NCI-H1417 treated with DMSO at 0.1 percent for 48 hours (cell line): ENCODE measurements at places on chromosomes 2 and 18.

DNA sequence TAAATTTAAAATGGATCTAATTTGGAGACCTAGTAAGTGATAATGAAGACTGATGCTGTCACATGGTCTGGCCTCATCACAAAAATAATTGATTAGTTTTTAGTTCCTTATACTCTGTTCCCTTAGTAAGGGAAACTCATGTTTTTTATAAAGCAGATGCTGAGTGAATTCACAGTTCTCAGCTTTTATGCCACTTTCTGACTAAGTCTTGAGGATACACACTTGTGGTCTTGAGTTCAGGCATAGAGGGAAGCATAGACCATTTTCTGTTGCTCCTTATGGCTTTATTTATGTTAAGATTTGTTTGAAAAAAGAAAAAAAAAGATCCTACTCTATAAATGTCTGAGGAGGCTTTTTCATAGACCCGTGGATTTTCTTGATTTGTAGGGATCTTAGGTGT is 91.1 kb downstream of the MAP4K4 start:
- DNase-seq, result no peak

DNA sequence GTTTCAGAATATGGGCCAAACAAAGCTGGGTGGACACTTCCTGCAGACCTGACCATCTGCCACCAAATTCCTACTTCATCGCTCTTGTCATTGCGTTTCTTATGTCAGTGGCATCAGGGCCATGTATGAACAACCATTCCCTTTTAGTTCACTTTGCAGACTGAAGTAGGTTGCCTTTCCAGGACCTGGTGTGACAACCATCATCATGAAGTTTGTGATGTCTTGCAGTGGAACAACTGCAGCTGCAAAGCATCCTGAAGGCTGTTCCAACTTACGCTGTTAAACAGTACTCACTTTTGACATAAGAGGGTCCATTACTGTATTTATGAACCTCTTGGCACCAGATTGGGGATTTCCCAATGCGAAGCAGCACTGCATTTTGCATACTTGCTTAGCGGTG is 511.6 kb downstream of the ARHGAP15 start:
- no peak for DNase-seq

GRCh38 chr18:54690198-54690597 is 99.2 kb downstream of the DYNAP start:
- DNase-seq, result no peak

DNA sequence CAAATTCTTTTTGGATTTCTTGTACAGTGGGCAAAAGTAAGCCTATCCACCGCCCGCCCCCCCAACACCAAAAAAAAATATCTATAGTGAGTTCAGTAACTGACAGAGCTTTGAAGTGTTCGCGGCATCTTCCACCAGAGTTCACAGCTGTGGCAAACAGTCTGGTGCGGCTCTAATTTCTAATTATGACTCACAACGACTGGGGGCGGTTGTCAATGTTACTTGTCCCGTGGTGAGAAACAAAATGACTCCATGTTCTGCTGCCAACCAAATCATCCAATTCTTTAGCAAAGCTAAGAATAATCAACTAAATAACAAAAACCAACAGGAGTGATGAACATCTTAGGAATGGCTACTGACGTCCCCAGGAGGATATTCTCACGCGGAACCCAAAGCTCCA is 392.5 kb upstream of the SALL3 start:
- no peak for DNase-seq

DNA sequence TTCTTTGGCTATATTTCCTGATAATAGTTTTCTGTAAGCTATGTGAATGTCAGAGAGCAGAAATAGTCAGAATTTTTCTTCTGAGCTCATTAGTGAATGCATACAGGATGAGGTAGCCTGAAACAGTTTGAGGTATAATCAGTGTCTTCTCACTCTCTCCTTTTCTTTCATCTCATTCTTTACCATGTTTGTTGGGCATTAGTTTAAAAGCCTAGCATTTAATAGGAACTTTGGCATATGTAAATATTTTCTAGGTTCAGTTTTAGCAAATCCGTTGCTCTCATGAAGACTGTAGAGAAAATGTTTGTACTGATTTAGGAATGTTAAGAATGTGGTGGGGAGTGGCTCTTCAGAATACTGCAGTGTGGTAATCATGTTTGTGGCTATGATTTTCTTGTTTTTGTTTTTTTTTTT is 119.4 kb downstream of the PARD3B start:
- DNase-seq, result no peak

GRCh38 chr2:61714210-61714609 is 139.7 kb downstream of the FAM161A start:
- DNase-seq, result no peak

GRCh38 chr18:62199629-62200028 is 12.6 kb downstream of the RELCH start:
- DNase-seq, result no peak

GRCh38 chr18:73150199-73150598 is 282.4 kb upstream of the NETO1 start:
- DNase-seq, result no peak

GRCh38 chr2:83022631-83023210 is 1436.4 kb downstream of the SUCLG1 start:
- no peak for DNase-seq

DNA sequence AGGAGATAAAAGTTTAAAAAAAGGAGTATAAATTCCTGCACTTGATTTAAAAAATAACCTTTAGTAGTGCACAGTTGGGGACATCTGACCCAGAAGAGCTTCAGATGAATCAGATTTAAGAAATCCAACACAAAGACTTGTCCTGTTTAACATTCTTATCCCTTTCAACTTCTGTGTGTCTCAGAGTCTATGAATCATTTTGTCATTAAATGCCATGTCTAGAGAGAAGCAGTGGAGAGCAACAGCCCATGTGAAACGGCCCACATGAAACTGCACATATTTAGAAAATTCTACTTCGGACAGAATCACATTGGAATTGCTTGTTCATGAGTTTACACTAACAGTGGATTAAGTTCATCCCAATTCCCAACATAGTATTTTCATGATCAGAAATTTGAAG is 278.6 kb downstream of the SLC8A1 start:
- DNase-seq, result no peak

GRCh38 chr18:27004056-27004829 is 138.7 kb upstream of the AQP4 start:
- DNase-seq, result no peak

DNA sequence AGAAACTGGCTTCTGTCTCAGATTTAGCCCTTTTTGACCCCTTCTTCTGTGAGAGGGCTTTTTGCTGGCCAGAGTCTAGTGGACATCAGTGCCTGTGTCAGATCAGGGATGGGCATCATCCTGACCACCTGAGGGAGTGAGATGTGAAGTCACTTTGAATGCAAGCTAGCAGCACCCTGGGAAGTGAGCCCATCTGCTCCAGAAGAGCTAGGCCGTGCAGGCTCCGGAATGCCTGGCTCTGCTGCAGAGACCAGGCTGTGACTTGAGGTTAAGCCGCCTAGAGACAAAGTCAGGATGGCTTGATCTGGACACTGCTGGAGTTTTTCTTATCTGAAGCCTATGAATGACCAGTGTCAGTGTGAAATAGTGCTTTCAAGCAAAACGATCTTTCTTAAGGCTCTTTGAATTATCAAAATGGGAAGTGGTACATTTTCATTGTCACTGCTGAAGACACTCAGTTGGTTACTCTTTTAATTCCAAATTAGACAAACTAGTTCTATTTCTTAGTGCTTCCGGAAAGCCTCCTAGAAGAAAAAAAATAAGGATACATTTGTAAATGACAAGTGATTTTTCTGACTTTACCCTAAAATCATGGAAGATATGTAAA is 20.8 kb downstream of the DGUOK start:
- DNase-seq, result no peak

- DNase-seq, result no peak
These were observed 119.9 kb upstream of the PIEZO2 start for GRCh38 chr18:11269257-11269656.

DNA sequence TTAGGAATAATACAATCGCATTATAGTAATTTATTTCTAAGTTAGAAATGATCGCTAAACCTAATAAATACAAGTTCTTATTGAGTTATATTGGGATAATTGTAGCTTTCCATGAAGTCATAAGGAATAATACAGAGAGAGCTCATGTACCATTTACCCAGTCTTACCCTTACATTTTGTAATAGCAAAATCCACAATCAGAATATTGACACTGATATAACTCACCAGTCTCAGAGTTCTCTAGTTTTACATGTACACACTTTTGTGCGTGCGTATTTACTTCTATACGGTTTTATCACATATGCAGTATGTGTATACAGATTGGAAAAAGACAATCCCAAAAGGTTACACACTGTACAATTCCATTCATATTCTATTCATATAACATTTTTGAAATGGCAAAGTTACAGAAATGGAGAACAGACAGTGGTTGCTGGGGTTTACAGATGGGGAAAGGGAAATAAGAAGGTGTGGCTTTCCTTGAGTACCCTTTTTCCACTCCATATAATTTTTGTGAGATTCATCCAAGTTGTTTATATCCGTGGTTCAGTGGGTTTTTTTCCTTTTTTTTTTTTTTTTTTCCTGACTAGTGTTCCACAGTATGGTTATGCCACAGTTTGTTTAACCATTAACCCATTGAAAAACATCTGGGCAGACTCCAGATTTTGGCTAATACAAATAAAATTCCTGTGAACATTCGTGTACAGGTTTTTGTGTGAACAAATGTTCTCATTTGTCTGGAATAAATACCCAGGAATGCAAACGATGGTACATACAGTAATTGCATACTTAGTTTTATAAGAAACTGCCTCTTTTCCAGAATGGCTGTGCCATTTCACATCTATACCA is 117.2 kb downstream of the HNMT start:
- DNase-seq, result no peak

- peak; percentile 79 for DNase-seq
These were observed 36.7 kb upstream of the ARL4C start for GRCh38 chr2:234533626-234534025.

DNA sequence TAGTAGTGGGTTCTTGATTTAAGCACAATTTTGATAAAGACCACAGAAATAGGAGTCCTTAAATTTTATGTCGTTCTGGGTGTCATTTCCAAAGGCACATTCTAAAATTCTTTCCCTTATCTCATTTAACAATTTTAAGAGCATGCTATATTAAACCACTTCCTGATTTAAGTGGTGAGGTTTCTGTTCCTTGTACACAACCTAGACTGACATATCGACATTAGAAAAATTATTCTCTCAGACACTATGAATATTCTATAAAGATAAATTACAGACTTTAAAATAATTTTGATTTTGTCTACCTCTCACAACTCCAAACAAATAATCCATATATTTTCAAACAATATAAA is 923.8 kb downstream of the LRP1B start:
- DNase-seq, result no peak

- DNase-seq, result no peak
These were observed 256.4 kb upstream of the NETO1 start for GRCh38 chr18:73124175-73124574.

DNA sequence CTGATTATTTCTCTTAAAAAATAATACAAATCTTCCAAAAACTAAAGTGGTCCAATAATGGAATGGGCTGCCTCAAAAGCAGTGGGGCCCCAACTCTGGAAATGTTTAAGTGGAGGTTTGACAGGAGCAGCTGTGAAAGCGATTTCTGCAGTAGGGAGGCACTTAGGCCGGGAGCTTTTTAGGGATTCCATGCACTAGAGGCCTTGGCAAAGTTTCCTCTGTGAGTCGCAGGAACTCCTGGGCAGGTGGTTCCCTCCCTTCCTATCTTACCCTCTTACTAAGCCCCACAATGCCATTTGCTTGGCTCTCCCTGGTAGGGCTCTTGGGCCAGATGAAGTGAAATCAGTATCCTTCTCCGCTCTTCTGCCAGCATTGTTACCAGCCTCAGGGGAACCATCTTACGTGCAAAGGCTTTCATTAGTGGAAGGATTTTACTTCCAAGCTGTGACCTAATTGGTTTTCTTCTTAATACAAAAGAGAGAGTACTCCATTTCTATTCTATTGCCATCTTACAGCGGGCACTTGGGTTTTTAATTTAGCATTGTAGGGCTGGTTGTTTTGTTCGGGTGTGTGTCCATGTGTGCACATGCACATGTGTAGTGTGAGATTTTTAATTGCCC is 34.3 kb upstream of the C18orf32 start:
- DNase-seq, result no peak

GRCh38 chr18:13494871-13495445 is 231.4 kb downstream of the FAM210A start:
- DNase-seq, result no peak

DNA sequence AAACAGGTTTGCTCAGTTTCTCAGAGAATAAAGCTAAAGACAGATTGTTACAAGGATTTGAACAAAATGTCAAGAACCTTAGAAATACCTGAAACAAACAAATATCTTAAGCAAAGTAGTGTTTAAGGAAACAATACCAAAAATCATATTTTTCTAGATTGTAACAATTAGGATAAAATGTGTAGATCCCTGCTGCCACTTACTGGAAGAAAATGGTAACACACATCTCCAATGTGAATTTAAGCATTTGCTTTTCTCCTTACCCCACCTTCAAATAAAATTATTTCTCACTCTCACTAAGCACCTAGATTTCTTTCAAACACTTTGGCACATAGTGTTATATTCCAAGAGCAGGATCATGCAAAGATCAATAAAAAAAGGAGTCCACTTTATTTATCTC is 34.9 kb downstream of the SUCLG1 start:
- DNase-seq, result no peak

DNA sequence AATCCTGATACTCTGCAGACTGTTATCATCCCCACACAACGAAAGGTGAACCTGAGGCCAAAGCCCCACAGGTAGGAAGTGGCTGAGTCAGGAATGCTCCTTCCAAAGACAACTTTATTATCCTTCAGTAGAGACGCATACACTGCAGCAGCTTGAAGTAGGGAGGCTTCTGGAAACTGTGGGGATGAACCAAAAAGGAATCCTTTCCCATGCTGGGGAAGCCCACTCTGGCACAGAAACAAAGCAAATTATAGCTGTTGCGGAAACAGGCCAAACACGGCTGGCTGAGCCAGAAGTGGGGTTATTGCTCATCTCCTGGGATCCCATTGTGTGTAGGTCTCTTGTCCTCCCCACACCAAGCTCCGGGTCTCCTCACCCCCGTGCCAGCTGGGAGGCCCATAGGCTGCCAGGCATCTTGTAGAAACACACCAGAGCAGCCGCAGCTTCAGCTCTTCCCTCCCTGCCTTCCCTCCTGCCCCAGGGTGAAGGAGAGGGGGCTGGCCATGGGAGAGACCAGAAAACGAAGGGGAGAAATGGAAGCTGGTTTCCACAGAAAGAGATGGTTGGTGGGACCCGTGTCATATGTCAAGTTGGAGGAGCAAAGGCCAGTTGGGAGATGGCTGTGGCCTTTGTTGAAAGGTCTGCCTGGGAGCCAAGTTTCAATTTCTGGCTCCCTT is 176.9 kb upstream of the NABP1 start:
- DNase-seq, result no peak
